ENCODE measurements at places on chromosomes 6 and 20.

GRCh38 chr6:16803294-16804200 lies 42.3 kb upstream of the ATXN1 start:
- DNase-seq = no peak
- no peak overlapping the region for H3K4me3 ChIP-seq
- H3K4me1 ChIP-seq = no peaks in the 10 kb centered on the region
- H3K27me3 ChIP-seq = no peaks in the 10 kb centered on the region
- H3K36me3 ChIP-seq = no peaks in the 10 kb centered on the region

DNA sequence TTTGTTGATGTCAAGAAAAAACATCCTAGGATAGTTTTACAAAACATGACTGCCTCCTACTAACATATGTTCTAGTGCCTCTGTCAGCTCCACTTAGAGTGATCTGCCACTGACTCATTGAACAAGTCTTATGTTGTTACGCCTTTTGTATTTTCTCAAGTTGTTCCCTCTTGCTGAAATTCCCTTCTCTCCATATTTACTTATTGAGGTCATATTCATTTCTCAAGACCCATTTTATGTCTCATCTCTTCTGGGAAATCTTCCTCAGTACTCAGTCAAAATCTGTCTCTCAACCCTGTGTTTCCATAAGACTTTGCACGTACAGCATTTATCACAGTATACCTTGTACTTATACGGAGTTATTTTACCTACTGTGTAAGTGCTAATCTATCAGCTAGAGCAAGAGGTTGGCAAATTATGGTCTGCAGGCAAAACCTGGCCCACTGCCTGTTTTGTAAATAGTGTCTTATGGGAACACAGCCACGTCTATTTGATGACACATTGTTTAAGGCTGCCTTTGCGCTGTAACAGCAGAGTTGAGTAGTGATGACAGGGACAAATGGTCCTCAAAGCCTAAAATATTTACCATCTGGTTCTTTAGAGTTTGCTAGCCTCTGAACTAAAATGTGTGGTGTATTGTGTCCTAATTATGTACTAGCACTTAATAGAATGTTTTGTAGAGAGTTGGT lies 83.4 kb downstream of the ADGRB3 start:
- no peaks in the 10 kb centered on the region for H3K4me1 ChIP-seq
- no peak for DNase-seq
- no peak overlapping the region for H3K4me3 ChIP-seq
- H3K27me3 ChIP-seq = no peaks in the 10 kb centered on the region
- no peaks in the 10 kb centered on the region for H3K36me3 ChIP-seq
- no peak overlapping the region for H3K27ac ChIP-seq

GRCh38 chr6:169783971-169784820 lies 32.8 kb downstream of the ERMARD start:
- DNase-seq = no peak
- peaks cover 9% of the 10 kb centered on the region for H3K36me3 ChIP-seq
- no peaks in the 10 kb centered on the region for H3K27me3 ChIP-seq
- no peak overlapping the region for H3K27ac ChIP-seq

GRCh38 chr6:1850840-1851157 lies 241.1 kb downstream of the FOXC1 start:
- H3K4me1 ChIP-seq = no peaks in the 10 kb centered on the region
- DNase-seq = no peak
- no peaks in the 10 kb centered on the region for H3K27me3 ChIP-seq
- H3K36me3 ChIP-seq = peaks cover 3% of the 10 kb centered on the region
- H3K4me3 ChIP-seq = no peak overlapping the region

- no peak overlapping the region for H3K4me3 ChIP-seq
- no peaks in the 10 kb centered on the region for H3K36me3 ChIP-seq
- no peak for DNase-seq
- H3K27ac ChIP-seq = no peak overlapping the region
- H3K4me1 ChIP-seq = no peaks in the 10 kb centered on the region
- H3K27me3 ChIP-seq = no peaks in the 10 kb centered on the region
These were observed 895.2 kb upstream of the CITED2 start for GRCh38 chr6:140269591-140270165.

GRCh38 chr20:35699957-35700624 lies 886 bp downstream of the ROMO1 start:
- H3K36me3 ChIP-seq = peaks cover 68% of the 10 kb centered on the region
- no peak for DNase-seq
- H3K27me3 ChIP-seq = no peaks in the 10 kb centered on the region
- peak overlapping the region; percentile 98 for H3K27ac ChIP-seq

DNA sequence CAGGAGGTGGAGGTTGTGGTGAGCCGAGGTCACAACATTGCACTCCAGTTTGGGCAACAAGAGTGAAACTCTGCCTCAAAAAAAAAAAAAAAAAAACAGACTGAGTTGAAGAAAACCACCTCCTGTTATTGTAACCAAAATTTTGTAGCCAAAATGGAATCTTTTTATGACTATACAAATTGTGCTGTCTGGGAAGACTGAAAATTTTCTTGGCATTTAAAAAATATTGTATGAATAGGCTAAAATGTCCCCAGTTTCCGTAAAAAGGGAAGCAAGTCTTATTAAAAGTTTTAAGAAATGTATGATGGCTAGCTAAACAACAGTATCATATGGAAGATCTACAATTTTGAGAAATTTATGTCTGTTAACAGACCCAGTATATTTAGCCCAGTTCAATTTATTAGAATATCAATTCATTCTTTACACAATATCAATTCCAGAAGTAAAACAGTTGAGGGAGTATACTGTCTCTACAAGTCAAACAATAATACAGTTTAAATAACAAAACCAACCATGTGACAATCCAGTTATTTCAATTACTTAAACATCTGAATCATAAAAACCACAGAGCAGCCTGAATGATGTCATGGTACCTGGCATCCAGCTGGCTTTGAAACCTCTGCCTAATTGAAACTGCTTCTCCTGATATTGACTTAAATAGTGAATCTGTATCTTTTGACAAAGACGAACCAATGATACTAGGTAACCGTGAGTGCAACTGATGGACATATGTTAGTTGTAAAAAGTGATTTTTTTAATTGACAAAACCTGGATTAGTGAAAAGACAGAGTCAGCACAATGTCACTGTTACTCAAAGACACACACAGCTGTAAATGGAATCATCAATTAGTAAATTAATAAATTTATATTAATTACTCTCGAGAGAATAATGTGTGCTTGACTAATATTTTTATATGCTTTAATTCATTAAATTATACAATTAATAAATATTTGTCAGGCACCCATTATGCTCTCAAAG lies 166.6 kb upstream of the MARCKS start:
- H3K27ac ChIP-seq = no peak overlapping the region
- no peaks in the 10 kb centered on the region for H3K36me3 ChIP-seq
- no peak for DNase-seq
- H3K4me1 ChIP-seq = no peaks in the 10 kb centered on the region

DNA sequence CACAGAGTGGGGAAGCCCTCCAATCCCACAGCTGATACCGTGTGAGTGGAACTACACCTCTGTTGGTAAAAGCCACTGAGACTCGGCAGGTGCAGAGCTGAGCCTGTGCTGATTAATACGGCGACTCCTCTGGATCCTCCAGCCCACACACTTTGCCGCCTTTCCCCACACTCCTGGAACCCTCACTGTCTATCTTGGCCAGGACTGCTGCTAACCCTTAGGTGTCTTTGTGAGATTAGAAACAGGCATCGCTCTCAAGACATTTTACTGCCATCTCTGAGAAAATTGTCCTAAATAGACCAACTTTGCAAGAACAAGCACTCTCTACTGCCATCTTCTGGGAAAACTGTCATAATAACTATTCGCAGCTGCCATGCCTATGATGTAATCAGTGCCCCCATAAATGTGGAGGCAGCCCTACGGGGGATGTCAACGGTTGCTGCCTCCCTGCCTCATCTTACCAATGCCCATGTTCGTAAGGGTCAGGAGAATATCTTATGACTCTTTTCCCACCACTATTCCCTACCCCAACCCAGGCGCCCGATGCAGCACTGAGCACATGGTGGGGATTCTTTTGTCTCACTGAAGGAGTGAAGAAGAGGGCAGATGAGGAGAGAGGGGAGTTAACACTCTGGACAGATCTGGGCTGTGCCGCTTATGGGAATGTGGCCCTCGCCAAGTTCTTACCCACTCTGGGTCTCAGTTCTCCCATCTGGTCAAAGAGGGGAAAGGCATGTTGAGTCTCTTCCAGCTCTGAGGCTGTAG lies 26.1 kb upstream of the KCNB1 start:
- no peak overlapping the region for H3K4me3 ChIP-seq
- H3K36me3 ChIP-seq = peaks cover 3% of the 10 kb centered on the region
- H3K27me3 ChIP-seq = peaks cover 45% of the 10 kb centered on the region
- H3K4me1 ChIP-seq = peaks cover 5% of the 10 kb centered on the region
- no peak overlapping the region for H3K27ac ChIP-seq
